ENCODE measurements at places on chromosomes 12 and 14. TPM values are rescaled to one million over a fixed set of nuclear protein-coding genes. Genes with fewer than 3 reads are reported as not detected.

BCL11B gene
- total RNA-seq: 0.58 TPM

OR4E2 gene
- total RNA-seq: not detected

EIF2S3B gene
- total RNA-seq: 0.69 TPM

HHIPL1 gene
- 7.7 TPM for total RNA-seq

MGAT4C gene
- 1.0 TPM for total RNA-seq

TMCC3 gene
- 15.5 TPM for total RNA-seq

MANSC4 gene
- not detected for total RNA-seq

- DNase-seq: no peak
These were observed 159.1 kb upstream of the CCDC198 start for GRCh38 chr14:57652769-57653168.

DNA sequence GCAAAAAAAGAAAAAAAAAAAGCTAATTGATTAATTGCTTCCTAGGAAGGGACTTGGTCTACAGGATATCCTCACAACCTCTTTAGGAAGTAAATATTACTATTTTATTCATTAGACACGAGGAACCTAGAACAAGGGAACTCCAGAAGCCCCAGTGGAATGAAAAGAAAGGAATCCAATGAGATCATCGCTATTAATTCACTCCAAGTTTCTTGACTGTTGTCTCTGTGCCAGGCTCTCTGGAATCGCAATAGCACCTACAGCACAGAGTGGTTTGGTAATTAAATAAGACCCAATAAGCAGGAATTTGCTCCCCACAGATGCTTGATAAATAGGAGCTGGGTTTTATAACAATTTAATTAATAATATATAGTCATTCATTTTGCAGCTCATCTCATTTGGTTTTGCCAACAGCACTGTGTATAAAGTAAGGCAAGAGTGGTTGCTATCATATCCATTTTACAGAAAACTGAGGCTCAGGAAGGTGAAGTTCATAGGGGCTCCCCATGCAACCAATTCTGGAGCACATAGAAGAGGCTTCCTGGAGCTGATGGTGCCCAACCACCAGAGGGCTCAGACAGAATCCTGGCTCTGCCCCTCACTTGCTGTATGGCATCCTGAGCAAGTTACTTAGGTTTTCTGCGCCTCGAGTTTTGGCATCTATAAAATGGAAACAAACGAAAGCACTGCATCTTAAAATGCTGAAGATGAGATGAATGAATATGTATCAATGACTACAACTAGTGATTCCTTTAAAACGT is 420.2 kb downstream of the MED13L start:
- DNase-seq: no peak

GRCh38 chr14:32865827-32866376 is 72.8 kb upstream of the NPAS3 start:
- DNase-seq: no peak

DNA sequence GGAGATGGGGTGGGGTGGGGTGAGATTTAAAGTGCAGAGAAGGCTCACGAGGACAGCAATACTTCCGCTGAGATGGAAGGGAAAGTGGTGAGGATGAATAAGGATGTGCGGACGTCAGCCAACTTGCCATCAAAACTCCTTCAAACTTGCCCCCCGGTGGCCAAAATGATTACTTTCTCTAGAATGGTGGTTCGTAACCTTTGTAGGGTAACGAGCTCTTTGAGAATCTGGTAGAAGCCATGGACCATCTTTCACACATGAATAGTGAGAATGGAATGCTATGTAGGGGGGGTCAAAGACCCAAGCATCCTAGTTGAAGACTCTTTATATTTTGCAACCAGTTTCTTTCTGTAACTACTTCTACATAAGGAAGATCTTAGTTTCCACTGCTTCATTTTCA is 245.9 kb upstream of the DDHD1 start:
- no peak for DNase-seq

DNA sequence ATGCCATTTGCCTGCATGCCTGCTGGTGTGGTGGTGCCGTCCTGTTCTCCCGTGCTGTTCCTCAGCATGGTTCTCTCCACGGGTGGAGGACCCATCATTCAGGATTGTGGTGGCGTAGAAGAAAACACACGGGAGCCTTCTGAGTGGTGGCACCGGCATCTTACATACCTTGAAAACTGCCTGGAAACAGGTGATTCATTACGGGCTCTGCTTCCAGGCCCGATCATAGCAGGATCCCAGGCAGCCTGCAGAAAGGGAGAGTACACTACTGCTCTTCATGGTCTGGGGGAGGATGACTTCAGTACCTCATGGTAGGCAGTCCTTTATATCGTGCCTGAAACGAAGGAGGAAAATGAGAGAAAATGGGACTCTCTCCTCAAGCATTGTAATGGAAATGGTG is 66.6 kb upstream of the KCNA5 start:
- DNase-seq: no peak

- no peak for DNase-seq
These were observed 136.1 kb upstream of the MAP1LC3B2 start for GRCh38 chr12:116423094-116423493.

DNA sequence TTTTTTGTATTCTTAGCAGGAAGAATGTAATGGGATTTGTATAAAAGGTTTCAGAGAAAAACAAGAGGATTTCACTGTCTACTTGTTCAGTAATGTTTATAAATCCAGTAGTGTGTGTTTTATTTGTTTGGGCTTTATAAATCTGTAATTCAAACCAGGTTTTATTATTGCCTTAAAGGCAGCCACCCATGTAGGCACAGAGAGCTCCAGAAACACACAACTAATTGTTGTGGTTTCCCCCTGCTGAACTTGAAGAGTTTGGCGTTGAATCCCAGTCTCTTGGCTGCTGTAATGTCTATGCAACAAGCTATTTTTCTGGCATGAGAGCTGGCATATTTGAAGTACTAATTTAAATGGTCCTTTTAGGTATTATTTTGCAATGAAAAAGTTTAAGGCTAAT is 63.4 kb upstream of the SLCO1C1 start:
- DNase-seq: no peak

DNA sequence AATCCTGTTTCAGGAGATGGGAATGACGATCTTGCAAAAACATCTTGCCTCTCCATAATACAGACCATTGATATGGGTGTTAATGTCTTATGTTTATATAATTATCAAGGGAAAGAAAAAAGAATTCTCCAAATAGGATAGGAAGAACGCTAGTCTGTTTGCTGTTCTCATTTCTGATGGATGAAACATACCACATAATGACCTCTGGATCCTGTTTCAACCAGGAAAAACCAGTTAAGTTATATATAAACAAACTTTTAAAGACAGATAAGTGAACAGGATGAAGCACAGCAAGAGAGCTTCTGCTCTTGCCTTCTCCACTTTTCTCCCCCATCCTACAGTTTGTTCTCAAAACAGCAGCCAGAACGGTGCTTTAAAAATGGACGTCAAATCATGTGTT is 27.8 kb downstream of the COQ6 start:
- no peak for DNase-seq

GRCh38 chr12:68871921-68872320 is 61.0 kb downstream of the CPM start:
- no peak for DNase-seq

DNA sequence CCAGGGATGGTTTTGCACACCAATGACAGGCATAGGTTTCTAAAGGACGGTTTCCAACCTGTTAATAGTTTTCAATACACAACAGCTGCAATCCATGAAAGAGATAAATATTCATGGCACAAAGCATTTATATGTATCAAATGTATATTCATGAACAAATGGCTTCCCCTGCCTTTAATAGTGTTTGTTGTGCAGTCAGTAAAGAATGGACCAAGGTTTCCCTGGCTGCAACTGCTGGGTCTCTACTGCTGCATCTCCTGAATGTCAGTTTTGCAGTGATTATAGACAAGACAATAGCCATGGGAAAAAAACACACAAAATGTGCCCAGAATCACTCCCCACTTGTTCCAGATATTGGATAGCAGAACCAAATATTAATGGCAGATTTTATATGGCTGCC is 284.1 kb downstream of the BTG1 start:
- no peak for DNase-seq

- DNase-seq: peak; percentile 73
These were observed 194.0 kb downstream of the DPF3 start for GRCh38 chr14:72699852-72700257.

GRCh38 chr14:79325071-79325470 is 886.2 kb downstream of the DIO2 start:
- no peak for DNase-seq

GRCh38 chr14:58118097-58118815 is 33.8 kb downstream of the ARMH4 start:
- DNase-seq: no peak

GRCh38 chr14:21113369-21113768 is 12.5 kb downstream of the TMEM253 start:
- DNase-seq: no peak

Data from aorta (tissue), 5 donors.